Glutamatergic neuron (in vitro differentiated cells): ENCODE measurements at places on chromosomes 5 and 9. TPM values are rescaled to one million over a fixed set of nuclear protein-coding genes. Genes with fewer than 3 reads are reported as not detected.

GFRA3 gene
- total RNA-seq, result 1.1 TPM

DNA sequence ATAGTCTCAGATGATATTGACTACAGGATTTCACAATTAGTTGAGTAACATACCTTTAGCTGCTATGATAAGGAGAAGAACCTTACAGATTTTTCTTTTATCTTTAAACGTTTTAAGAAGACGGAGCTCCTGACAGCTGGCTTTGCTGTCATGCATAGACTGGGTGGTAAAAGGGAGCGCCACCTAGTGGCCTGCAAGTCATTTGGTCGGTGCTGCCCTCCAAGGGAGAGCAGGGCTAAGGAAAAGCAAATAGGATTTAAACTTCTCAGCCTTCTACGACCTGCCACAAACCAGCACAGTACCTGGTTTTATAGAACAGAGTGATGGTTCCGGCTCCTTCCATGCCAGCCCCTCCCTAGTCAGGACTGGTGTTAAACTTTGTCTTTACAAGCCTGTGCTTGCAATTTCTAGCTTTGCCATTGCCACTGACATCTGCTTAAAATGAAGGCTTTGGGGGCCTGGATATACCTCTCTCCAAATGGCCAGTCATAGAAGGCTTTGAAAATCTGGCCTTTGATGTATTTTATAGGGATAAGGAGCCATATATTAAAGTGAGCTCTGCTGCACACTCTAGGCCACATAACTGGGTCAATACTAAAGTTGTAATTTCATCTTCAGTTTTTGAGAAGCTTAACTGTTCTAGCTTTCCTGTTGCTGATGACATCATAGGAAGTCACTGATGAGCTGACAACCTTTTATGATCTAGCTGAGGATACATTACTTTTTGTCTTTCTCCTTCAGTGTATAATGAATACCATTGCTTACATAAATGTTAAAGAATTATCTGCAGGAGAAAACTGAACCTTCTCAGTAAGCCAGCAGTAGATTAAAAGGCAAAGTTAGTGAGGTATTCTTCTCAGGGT is 31.1 kb upstream of the ADAMTSL1 start:
- DNase-seq, result peak; percentile 76

IFNA6 gene
- total RNA-seq, result not detected

SPINK4 gene
- total RNA-seq, result not detected

GRCh38 chr5:94847019-94847418 is 228.6 kb downstream of the SLF1 start:
- no peak for DNase-seq

TRIP13 gene
- 3.9 TPM for total RNA-seq

DNA sequence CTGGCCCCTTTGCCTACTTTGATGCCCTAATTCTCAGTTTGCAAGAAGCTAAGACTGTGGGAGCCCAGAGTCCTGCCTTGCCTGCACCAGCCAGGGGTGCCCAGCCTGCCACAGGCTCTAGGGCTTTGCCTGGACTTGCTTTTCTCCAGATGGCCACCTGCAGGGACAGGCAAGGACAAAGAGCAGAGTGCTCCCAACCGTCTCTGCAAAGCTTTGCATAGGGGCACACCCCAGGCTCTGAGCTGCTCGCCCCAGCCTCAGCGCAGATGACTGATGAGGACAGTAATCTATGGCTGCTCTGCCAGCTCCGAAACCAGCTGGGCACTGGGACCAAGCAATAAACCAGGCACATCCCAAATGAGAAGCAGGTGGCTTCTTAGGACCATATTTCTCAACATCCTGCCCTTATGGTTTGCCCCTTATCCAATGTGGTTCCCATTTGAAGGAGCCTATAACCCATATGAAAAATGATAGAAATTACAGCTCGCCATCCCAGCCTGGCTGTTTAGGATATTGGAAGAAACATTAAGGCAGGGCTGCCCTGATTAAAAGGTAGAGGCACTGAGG is 25.4 kb upstream of the TCF7 start:
- DNase-seq, result no peak

DNA sequence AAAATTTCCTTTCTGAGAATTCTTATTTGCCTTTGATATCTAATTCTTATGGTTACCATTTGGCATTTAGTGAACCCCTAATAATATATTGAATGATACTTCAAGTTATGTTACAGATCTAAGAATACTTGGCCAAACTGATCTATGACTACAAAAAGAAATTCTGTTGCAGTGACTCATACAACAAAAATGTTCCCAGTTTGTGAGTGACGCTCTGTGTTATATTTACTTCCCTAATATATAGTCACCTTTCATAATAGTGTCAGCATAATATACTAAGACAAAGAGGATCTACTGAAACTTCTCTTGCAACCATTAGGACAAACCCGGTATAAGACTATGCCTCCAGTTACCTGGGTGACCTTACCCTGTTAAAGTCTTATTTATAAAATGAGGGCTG is 216.9 kb upstream of the TLX3 start:
- no peak for DNase-seq

CD74 gene
- 3.1 TPM for total RNA-seq

DNA sequence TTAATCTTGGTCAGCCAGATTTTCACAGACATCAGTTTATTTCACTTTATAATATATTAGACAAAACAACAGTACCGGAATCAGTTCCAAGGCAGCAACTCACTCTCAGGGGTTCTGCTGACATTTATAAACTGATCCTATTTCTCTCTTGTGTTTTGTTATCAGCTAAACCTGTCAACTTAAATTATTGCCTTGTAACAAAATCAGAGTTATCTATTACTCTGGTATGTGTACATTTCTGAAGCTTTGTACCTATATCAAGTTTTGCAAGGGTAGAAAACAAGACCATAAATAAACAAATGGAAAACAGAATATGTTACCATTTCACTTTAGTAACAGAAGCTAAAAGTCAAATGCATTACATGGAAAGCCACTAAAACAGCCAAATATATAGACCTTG is 122.1 kb downstream of the SIL1 start:
- DNase-seq, result no peak
